Renal cortical epithelial cell (primary cell): ENCODE measurements at places on chromosomes 4 and X. TPM values are rescaled to one million over a fixed set of nuclear protein-coding genes. Genes with fewer than 3 reads are reported as not detected.

The ATP10D gene
- 76.8 and 137 TPM in 2 replicates for total RNA-seq

The P2RY8 gene
- under 0.01 TPM in 1 of 2 replicates, not detected in the other for total RNA-seq

The CHRNA9 gene
- total RNA-seq = not detected in 2 replicates

The KIAA1210 gene
- not detected in 2 replicates for total RNA-seq

The GAGE12F gene
- not detected in 2 replicates for total RNA-seq
